Occipital lobe (tissue), 3 donors: ENCODE measurements at places on chromosomes 7 and 10. TPM values are rescaled to one million over a fixed set of nuclear protein-coding genes. Genes with fewer than 3 reads are reported as not detected.

DNA sequence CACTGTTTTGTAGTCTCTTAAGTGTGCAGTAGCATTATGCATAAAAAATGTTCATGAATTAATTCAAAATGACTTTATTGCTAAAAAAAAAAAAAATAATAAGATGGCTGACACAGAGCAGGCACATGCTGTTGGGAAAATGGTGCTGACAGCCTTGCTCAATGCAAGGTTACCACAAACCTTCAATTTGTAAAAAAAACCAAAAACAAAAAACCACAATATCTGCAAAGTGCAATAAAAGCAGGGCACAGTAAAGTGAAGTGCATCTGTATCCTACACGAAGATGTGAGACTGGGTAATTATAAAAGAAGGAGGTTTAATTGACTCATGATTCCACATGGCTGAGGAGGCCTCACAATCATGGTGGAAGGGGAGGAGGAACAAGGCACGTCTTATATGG is 185.8 kb downstream of the USP6NL start:
- no peak for DNase-seq

- DNase-seq = no peak
These were observed 46.6 kb downstream of the BPGM start for GRCh38 chr7:134693256-134693655.

- no peak for DNase-seq
These were observed 16.4 kb downstream of the MTERF1 start for GRCh38 chr7:91864070-91864469.

DNA sequence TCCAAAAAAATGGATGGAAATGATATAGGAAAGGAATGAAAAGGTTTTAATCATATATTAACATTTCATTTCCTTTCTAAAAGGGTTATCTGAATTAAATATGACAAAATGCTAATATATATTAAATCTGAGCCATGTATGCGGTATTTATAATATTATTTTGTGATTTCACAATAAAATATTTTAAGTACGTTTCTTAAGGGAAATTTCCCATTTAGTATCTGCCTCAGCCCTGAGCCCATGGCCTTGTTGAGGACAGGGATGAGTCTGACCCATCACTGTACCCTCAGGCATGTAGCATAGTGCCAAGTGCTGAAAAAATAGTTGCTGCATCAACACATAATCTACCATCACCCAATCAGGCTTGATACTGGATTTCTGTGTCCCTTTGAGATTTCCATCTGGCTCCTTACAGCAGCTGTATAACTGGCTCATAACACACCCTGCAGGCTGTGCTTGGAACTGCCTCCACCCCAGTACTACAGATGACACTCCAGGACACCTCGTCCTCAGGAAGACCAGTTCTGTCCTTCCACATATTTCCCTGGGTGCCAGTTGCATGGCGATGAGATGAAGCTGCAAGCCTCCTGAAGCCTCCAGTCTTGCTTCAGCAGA is 59.4 kb upstream of the ASAH2 start:
- no peak for DNase-seq

HMX2 gene
- total RNA-seq = not detected

MACC1 gene
- 0.16 TPM for total RNA-seq

CLDN3 gene
- total RNA-seq = not detected

OR2A7 gene
- not detected for total RNA-seq

SVOPL gene
- 0.78 TPM for total RNA-seq
